ENCODE measurements at places on chromosomes 13 and 19.

GRCh38 chr19:42328854-42329253 is 3.4 kb downstream of the MEGF8 start:
- DNase-seq = no peak

DNA sequence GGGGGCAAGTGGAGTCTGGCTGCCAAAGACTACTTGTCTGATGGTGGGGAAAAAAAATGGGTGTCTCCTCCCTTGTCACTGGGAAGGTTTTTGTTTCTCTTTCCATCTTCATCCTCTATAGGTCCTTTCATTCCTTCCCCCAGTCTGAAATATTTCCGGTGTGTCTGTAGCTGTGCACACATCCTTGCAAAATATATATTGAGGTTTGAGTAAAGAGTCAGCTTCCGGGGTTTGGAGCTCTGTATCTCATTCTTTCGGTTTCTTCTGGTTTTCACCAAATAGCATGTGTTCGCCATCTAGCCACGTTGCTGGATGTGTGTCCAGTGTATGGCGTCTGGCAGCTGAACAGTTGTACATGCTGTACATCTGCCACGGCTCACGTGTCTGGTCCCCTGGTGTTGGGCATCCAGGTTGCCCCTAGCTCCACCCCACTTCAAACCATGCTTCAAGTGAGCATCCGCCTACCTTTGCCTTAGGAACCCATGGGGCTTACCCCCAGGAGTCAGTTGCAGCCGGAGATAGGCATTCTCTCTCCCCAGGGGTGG is 142.2 kb downstream of the SIPA1L3 start:
- DNase-seq = no peak

- no peak for DNase-seq
These were observed 83.6 kb upstream of the ARHGEF7 start for GRCh38 chr13:111031531-111031961.

- DNase-seq = no peak
These were observed 270.6 kb downstream of the PCDH20 start for GRCh38 chr13:61144834-61145593.

DNA sequence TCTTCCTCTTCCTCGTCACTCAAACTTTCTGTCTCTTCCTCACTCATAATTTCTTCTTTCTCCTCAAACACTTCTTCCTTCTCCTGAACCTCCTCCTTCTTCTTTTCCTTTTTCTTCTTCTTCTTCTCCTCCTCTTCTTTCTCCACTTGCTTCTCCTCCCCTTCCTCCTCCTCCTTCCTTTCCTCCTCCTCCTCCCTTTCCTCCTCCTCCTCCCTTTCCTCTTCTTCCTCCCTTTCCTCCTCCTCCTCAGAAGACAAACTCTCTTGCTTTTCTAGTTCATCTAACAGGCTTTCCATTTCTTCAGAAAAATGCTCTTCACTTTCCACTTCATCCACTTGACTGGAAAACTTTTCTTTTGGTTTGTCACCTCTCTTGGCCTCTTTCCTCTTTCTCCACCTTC is 19.8 kb downstream of the WDR87 start:
- no peak for DNase-seq

DNA sequence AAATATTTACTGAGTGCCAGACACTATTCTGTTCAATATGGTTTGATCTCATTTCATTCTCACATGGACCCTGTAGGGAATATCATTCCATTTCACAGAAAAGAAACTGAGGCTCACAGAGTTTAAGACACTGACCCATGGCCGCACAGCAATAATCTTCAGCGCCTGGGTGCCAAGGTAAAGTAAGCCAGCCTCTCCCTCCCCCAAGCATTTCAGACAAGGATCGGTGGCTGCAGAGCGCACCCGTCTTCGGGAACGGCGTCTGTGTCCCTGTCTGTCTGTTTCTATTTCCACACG is 4.3 kb upstream of the PDE4A start:
- DNase-seq = no peak

- no peak for DNase-seq
These were observed 8.4 kb downstream of the EGLN2 start for GRCh38 chr19:40807147-40808020.

DNA sequence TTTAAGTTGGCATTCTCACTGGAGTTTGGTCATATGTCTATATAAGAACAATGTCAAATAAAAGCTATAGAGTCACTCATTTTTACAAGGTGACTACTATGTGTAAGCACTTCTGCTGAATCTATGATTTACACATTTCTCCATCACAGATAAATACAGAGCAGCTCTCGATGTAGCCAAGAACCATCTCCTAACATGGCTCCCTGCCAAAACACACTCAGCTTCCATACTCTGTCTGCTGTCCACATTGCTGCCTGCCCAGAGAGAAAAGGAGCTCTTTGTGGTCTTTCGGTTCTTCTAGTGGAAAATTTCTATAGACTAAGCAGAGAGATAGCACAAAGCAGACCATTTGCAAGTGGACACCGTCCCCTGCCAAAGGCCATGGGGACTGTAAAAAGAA is 190.9 kb upstream of the KLF12 start:
- DNase-seq = no peak

- no peak for DNase-seq
These were observed 7.0 kb downstream of the SOX21 start for GRCh38 chr13:94705081-94706030.

DNA sequence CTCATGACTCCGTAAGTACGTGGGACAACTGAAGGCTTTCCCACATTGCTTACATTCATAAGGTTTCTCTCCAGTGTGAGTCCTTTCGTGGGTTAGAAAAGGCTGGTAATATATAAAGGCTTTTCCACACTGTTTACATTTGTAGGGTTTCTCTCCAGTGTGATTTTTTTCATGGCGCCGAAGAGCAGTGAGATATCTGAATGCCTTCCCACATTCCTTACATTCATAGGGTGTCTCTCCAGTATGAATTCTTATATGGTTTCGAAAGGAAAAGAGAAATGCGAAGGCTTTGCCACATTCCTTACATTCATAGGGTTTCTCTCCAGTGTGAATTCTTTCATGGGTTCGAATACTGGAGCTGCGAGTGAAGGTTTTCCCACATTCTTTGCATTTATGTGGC is 29.5 kb downstream of the ZNF490 start:
- no peak for DNase-seq

DNA sequence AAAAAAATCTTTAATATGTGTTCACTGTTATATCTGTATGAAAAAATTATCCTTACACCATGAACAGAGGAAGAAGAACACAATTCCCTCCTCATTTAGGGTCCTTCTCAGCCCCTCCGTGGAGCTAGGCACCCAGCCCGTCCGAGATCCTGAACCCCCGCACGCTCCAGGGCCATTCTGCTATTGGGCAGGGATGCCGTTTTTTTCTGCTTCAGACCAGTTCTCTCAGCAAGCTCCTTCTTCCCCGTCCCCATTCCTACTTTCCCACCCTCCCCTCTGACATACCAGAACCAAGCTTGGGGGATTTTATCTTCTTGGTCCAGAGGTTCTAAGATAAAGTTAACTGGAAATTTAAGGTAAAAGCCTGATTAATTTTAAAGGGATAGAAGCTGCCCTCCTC is 36.2 kb downstream of the ATP12A start:
- DNase-seq = no peak

DNA sequence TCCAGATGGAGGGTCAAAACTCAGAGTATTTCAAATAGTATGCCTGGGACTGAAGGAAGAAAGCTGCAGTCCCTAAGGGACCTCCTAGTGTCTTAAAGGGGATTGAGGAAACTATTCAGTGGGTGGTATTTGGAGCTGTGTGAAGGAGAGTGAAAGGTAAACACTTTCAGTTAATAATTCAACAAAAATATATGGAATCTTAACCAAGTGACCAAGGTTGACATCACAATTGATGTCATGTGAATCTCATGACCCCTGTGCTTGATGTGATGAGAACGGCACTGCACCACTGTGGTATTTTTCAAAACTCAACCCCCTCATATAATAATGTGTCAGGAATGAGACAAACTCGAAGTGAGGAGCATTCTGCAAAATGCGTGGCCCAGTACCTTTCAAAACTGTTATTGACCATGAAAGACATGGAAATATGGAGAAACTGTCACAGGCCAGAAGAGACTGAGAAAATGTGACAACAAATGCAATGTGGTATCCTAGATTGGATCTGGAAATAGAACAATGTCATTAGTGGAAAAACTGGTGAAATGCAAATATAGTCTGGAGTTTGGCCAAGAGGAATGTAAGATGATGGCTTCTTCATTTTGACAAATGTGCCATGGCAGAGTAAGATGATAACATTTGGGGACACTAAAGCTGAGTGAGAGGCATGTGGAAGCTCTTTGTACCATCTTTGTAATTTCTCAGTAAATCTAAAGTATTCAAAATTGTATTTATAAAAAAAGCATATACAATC is 553.9 kb downstream of the RFC3 start:
- DNase-seq = no peak

GRCh38 chr19:2003874-2004273 is 11.6 kb downstream of the BTBD2 start:
- no peak for DNase-seq

GRCh38 chr19:47427241-47428176 is 8.2 kb upstream of the MEIS3 start:
- DNase-seq = peak; percentile 46

DNA sequence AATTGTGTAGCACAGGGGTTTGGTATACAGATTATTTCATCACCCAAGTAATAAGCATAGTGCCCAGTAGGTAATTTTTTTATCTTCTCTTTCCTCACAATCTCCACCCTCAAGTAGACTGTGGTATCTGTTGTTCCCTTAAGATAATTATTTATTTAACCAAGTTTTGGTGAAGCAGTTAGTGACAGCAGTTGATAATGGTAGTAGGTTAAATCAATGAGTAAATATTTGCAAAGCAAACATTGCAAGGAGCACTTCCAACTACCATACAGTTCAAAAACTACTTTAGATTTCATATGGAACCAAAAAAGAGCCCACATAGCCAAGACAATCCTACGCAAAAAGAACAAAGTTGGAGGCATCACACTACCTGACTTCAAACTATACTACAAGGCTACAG is 291.8 kb downstream of the KCTD12 start:
- DNase-seq = no peak

DNA sequence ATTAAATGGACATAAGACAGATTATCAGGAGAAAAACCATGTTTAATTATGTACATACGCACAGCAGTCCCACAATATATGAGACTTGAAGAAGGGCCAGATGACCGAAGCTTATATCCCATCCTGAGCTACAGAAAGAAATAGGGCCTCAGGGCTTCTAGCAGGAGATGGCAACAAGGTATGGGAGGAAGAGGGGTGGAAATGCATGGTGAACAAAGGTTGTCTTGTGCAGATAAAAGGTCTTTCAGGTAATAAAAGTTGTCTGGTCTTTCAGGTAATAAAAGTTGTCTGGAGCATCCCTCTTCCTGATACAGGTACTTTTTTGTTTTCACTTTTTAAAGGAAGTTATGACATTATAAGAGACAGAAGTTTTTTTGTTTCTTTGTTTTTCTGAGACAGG is 15.4 kb upstream of the GTF3A start:
- no peak for DNase-seq

DNA sequence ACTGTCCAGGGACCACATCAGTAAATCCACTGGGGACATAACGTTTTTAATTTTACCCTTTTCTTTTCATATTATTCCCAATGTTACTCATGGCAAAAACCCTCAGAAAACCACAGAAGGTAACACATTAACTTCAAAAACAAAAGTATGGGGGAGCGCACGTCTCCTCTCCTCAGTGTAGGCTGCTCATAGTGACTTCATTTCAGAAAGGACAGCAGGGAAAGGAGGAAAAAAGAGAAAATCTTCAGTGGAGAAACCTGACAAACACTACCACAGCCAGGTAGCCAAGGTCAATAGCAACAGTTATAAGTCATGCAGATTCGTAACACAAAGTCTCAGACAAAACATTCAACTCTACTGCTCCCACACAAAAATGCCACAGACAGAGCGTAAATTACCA is 21.4 kb downstream of the DZIP1 start:
- no peak for DNase-seq

- no peak for DNase-seq
These were observed 11.1 kb downstream of the FTL start for GRCh38 chr19:48975947-48976847.

DNA sequence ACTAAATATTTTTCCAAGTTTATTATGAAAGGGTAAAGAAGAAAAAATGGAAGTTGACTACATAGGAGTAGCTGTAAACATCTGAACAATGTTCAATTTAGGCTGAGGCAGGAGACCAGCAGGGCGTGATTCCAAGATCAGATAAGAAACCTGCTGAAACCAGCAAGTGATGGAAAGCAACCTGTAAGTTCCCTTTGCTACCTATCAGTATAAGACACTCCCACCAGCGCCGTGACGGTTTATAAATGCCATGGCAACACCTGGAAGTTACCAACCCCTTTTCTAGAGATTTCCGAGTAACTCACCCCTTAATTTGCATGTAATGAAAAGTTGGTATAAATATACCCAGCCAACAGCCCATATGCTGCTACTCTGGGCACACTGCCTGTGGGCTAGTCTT is 1.1 kb upstream of the ZNF45 start:
- DNase-seq = no peak

DNA sequence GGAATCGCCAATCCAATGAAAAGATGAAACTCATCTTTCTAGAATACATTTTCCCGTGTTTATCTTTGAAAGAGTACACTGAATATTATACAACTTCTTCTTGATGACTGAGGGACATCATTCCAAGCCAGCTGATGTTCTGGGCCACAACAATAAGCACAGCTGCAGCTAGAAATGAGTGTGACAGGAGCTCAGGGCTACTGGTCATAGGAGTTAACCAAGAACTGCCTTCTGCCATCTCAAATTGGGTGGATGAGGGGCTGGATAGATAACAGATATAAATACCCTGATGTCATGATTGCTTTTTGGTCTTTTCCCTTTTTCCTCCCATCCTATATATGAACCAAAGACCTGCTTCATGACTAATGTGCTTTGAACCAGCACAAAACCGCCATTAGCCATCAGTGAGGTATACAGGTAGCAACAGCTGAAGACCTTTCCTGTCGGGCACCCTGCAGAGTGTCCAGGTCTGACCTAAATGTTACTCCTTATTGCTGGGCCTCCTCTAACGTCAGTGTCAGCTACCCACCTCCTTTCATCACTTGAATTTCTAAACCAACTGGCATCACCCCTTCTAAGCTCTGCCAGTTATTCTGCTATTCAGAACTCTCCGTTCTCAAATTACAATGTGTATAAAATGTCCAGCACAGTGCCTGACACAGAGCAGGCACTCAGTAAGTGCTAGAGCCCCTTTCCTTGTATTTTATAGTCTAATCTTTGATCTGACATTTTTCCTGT is 178.2 kb downstream of the ENOX1 start:
- no peak for DNase-seq

DNA sequence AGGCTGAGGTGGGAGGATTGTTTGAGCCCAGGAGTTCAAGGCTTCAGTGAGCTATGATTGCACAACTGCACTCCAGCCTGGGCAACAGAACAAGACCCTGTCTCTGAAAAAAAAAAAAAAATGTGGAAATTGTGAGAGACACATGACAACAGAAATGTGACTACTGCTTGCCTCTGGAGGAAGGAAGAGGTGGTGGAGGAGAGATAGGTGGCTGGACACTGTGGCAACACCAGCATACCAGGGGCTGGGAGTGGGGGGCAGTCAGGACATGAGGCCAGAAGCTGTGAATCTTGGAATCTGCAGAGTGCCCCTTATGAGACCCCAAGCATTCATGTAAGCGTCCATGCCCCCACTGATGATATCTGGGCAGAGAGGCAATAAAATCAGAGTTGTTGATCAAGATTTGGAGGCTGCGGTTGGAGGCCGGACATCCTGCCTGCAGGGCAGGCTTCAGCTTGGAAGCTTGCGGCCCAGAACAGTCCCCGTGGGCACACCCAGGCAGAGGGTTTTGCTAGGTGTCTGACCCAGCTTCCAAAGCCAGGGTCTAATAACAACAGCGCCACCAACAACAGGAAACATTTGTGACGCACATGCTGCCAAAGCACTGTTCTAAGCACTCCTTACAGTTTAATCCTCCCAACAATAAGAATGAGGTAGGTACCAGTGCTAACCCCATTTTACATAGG is 16.9 kb downstream of the FAM187B start:
- DNase-seq = peak; percentile 34

Data from stimulated activated CD8-positive, alpha-beta memory T cell treated with anti-CD3 and anti-CD28 coated beads, Interleukin-7, amount 100 ng/mL, for 24 hours (primary cell).